Effector memory CD8-positive, alpha-beta T cell (primary cell): ENCODE measurements at places on chromosomes 3 and 15.

- no peak overlapping the region for H3K27ac ChIP-seq
- H3K4me1 ChIP-seq = no peaks in the 10 kb centered on the region
- no peak overlapping the region for H3K4me3 ChIP-seq
- DNase-seq = no peak
- H3K36me3 ChIP-seq = no peaks in the 10 kb centered on the region
These were observed 130.2 kb upstream of the STRIT1 start for GRCh38 chr3:155423526-155424322.

DNA sequence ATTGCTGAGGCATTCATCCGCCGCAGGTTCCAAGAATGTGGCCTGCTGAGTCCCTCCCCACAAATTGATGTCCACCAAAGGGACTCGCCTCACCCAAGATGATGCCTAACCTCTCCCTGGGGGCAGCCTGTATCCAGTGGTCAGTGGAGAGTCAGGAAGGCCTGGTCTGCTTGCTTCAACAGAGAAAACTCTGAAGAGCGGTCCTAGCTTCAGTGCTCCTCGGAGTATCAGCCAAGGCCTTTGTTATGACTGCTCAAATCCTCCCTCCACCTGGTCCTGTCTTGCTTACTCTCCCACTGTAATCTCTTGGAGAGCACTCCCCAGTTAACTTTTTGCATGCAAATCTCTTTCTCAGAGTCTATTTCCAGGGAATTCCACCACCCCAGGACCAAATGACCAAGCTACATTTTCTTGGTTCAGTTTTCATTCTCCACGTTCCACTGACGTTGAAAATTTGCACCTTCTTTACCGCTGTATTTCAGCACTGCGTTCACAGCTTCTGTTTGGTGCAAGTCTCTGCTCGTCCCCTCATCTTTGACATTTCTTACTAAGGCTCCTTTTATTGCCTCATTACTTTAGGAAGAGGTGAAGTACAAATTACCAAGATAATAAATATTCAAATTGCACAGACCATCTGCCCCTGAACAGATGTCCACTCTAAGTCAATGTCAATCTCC is 22.3 kb downstream of the CMTM7 start:
- no peak for DNase-seq
- peaks cover 26% of the 10 kb centered on the region for H3K4me1 ChIP-seq
- peak overlapping the region; percentile 74 for H3K4me3 ChIP-seq
- no peaks in the 10 kb centered on the region for H3K27me3 ChIP-seq
- peak overlapping the region; percentile 96 for H3K27ac ChIP-seq

DNA sequence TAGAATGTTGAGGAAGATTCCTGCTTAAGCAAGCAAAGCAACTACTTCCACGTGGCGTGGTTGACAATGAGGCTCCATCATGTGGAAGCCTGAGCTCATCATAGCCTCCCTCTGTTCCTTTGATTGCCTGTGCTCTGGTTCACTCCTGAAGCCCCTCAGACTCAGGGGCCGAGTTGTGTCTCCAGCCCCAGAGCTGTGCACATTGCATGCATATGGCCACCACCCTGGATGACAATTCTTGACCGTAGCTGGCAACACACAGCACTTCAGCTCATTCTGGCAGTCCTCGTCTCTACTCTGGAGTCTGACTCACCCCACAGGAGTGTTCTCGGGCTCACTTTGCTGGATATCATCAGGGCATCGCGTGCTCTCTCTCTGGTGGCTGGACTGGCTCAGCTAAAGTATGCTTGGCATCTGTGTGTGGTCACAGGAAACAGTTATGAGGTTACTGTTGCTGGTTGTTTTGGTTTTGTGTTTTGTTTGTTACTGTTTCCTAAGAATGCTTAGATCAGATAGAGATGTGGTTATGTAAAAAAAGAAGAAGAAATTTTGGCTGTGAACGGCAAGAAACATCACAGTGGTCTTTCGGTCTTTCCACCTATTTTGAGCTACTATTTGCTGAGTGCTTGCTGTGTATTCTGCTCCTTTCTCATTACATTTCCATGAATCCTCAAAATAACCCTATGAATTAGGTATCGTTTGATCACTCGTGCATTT is 41.6 kb upstream of the MRPS22 start:
- H3K27ac ChIP-seq = peak overlapping the region; percentile 61
- peaks cover 4% of the 10 kb centered on the region for H3K27me3 ChIP-seq
- DNase-seq = no peak
- H3K36me3 ChIP-seq = no peaks in the 10 kb centered on the region

- no peaks in the 10 kb centered on the region for H3K27me3 ChIP-seq
- no peaks in the 10 kb centered on the region for H3K4me1 ChIP-seq
- DNase-seq = no peak
- H3K27ac ChIP-seq = no peak overlapping the region
- H3K4me3 ChIP-seq = no peak overlapping the region
These were observed 3.4 kb upstream of the UNC13C start for GRCh38 chr15:53974813-53975212.

DNA sequence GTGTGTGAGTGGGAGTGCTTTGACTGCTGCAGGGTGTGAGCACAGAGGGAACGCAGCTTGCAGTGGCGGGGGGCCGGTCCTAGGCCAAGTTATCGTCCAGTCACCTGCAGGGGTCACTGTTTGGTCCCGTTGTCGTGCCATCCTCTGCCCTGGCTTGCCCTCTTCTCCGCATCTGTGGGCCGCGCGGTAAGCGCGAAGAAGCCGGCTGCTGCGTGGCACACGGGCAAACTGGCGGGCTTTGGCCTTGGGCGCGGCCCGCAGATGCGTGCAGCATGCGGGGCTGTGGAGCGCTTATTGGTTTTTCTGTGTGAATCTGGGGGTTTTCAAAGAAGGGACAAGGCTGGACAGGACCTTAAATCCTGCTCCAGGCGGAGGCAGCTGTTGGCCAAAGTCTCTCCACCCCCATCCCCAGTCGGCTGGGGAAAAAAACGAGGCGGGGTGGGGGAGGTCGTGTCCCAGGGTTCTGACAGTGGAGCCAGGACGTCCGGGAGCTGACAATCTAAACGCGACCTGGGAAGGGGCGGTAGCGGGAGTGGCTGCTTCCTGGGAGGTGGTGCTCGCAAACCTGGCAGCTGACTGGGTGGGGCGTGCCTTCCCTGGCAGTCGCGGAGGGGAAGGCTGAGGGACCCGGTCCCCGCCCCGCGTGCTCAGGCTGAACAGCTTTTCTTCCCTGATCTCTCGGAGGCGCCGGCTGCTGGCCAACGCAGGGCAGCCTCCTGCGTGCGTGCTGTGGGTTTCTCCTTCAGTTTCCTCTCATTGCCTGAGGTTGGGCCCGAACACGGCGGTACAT is 39.7 kb upstream of the VEPH1 start:
- no peaks in the 10 kb centered on the region for H3K36me3 ChIP-seq
- H3K27me3 ChIP-seq = peaks cover 14% of the 10 kb centered on the region
- DNase-seq = no peak
- H3K27ac ChIP-seq = no peak overlapping the region
- H3K4me3 ChIP-seq = no peak overlapping the region
- no peaks in the 10 kb centered on the region for H3K4me1 ChIP-seq

GRCh38 chr3:171258316-171258715 is 201.9 kb downstream of the TNIK start:
- H3K27ac ChIP-seq = peak overlapping the region; percentile 98
- H3K27me3 ChIP-seq = no peaks in the 10 kb centered on the region
- H3K36me3 ChIP-seq = no peaks in the 10 kb centered on the region
- DNase-seq = no peak
- H3K4me1 ChIP-seq = peaks cover 73% of the 10 kb centered on the region

- no peak overlapping the region for H3K27ac ChIP-seq
- H3K4me3 ChIP-seq = no peak overlapping the region
- no peaks in the 10 kb centered on the region for H3K36me3 ChIP-seq
- no peaks in the 10 kb centered on the region for H3K4me1 ChIP-seq
- no peak for DNase-seq
- H3K27me3 ChIP-seq = no peaks in the 10 kb centered on the region
These were observed 139.6 kb upstream of the ADAMTS9 start for GRCh38 chr3:64827431-64827830.

- peaks cover 15% of the 10 kb centered on the region for H3K27me3 ChIP-seq
- no peak overlapping the region for H3K27ac ChIP-seq
- H3K36me3 ChIP-seq = peaks cover 3% of the 10 kb centered on the region
- H3K4me1 ChIP-seq = no peaks in the 10 kb centered on the region
These were observed 31.0 kb upstream of the TM4SF4 start for GRCh38 chr3:149443545-149443912.

- no peak overlapping the region for H3K4me3 ChIP-seq
- H3K36me3 ChIP-seq = peaks cover 13% of the 10 kb centered on the region
- no peak overlapping the region for H3K27ac ChIP-seq
- no peak for DNase-seq
- H3K27me3 ChIP-seq = no peaks in the 10 kb centered on the region
- peaks cover 3% of the 10 kb centered on the region for H3K4me1 ChIP-seq
These were observed 50.7 kb upstream of the MELTF start for GRCh38 chr3:197080344-197080743.

DNA sequence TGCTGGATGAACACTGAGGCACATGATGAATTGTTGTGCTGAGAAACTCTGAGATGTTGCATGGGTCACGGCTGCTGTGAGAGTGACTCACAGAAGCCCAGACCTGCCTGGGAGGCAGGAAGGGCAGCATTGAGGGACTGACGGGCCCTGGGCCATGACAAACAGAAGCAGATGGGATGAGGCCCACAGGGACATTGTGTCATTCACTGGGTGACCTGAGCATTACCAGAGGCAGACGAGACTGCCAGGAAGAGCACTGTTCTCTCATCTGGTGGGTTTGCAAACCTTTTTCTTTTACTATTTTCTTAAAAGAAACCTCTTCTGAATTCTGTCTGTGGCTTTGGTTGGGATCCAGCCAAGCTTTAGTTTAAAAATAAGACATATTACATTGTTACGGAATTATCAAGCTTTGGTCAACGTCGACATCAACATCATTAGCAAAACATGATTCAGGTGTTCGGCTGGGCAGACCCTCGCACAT is 67.8 kb downstream of the BDH1 start:
- no peak overlapping the region for H3K27ac ChIP-seq
- no peak overlapping the region for H3K4me3 ChIP-seq
- no peaks in the 10 kb centered on the region for H3K36me3 ChIP-seq

- DNase-seq = no peak
- H3K27ac ChIP-seq = peak overlapping the region; percentile 93
- H3K36me3 ChIP-seq = peaks cover 54% of the 10 kb centered on the region
- no peaks in the 10 kb centered on the region for H3K27me3 ChIP-seq
- H3K4me3 ChIP-seq = peak overlapping the region; percentile 75
These were observed 4.8 kb downstream of the CCDC12 start for GRCh38 chr3:46971742-46972141.

DNA sequence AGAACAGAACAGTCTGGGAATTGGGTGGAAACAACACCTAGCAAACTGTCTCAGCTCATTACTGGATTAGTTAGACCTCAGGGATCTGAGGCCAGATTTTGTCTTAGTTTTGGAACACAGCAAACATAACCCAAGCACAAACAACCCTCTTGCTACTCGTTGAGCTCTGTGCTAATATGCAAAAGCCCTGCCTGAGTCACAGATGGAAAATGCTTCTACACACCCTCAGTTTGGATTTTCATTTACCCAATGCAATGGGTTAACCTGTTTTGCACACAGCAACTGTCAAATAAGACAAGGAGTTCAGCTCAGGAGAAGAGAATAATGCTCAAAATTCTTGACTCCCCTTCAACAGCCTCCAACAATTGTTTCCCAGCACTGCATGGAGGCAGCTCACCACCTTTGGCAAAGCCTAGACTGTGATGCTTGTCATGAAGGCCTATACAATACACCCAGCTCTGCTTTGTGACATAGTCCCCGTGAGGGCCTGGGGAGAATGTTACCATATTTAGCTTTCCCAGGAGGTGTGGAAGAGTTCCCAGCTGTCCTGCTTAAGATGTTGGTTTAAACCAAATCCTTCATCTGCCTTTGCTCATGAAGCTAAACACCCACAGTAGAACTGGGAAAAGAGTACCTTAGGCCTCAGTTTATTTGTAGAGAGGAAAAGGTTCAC is 68.9 kb upstream of the MNS1 start:
- H3K27ac ChIP-seq = no peak overlapping the region
- peaks cover 17% of the 10 kb centered on the region for H3K4me1 ChIP-seq
- peaks cover 39% of the 10 kb centered on the region for H3K27me3 ChIP-seq
- no peak for DNase-seq

DNA sequence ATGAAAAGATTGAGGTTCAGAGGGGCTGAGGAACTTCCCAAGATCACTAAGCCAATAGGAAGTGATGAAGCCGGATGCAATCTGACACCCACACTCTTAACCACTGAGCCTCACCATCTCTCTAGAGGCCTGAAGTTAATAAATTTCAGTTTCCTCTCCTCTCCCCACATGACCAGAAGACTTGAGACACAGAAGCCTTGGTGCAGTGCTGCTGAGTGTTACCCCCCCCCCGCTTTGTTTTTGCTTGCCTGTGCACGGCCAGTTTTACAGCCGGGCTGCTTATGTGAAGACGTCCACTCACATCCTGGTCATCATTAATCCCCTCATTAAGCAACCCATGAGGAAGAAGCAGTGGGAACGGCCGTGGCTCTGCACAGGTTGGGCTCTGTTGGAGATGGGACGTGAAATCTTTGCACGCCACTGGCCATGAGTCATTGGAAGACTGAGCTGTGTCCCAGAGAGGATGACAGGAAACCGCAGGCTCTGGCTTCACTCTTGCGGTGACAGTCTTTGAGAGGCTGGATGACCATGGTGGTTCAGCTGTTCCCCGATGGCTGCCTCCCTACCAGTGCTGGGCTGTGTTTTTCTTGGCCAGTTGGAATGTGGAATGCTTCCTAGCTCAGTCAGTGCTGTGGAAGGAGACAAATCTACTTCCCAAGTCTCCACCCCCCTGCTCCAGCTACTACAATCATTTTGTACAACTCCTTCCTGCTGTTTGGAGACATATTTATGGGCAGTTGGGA is 232.6 kb upstream of the LRTM1 start:
- no peak overlapping the region for H3K4me3 ChIP-seq
- H3K27me3 ChIP-seq = no peaks in the 10 kb centered on the region
- H3K27ac ChIP-seq = no peak overlapping the region
- H3K36me3 ChIP-seq = no peaks in the 10 kb centered on the region

DNA sequence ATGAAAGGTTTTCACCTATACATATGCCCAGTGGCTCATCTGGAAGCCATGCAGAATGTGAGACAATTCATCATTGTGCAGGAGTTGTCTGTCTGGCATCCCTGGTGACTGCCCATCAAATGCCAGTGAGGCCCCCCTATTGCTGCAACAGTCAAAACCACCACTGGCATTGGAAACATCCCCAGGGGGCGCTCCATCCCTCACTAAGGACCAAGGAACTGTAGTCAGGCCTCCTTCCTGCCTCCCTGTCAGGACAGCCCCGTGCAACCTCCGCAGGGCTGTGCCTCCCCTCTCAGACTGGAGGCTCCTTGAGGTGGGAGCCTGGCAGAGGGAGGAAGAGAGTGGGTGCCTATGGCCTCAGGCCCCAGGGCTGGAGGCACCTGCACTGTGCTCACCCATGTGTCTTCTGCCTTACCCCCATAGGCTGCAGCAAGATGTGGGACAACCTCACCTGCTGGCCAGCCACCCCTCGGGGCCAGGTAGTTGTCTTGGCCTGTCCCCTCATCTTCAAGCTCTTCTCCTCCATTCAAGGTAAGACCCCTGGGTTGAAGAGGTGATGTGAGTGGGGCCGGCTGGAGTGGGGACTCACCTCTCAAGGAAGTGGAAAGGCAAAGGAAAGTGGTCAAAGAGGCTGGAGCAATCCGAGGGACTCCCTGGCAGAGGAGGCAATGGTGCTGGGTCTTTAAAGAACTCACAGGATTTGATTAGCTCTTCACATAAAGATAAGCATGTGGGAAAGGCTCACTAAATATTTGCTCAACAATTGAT is 16.5 kb downstream of the VIPR1 start:
- no peak overlapping the region for H3K4me3 ChIP-seq
- H3K36me3 ChIP-seq = no peaks in the 10 kb centered on the region
- H3K27me3 ChIP-seq = no peaks in the 10 kb centered on the region
